ENCODE measurements at places on chromosomes 3 and 15. TPM values are rescaled to one million over a fixed set of nuclear protein-coding genes. Genes with fewer than 3 reads are reported as not detected.

Gene TMCO5A
- not detected for total RNA-seq

Gene ITIH4
- total RNA-seq = 6.8 TPM

Gene SLC9A9
- 2.3 TPM for total RNA-seq

Gene LTF
- total RNA-seq = not detected

GRCh38 chr15:100812802-100813201 is 66.8 kb upstream of the ALDH1A3 start:
- DNase-seq = no peak

DNA sequence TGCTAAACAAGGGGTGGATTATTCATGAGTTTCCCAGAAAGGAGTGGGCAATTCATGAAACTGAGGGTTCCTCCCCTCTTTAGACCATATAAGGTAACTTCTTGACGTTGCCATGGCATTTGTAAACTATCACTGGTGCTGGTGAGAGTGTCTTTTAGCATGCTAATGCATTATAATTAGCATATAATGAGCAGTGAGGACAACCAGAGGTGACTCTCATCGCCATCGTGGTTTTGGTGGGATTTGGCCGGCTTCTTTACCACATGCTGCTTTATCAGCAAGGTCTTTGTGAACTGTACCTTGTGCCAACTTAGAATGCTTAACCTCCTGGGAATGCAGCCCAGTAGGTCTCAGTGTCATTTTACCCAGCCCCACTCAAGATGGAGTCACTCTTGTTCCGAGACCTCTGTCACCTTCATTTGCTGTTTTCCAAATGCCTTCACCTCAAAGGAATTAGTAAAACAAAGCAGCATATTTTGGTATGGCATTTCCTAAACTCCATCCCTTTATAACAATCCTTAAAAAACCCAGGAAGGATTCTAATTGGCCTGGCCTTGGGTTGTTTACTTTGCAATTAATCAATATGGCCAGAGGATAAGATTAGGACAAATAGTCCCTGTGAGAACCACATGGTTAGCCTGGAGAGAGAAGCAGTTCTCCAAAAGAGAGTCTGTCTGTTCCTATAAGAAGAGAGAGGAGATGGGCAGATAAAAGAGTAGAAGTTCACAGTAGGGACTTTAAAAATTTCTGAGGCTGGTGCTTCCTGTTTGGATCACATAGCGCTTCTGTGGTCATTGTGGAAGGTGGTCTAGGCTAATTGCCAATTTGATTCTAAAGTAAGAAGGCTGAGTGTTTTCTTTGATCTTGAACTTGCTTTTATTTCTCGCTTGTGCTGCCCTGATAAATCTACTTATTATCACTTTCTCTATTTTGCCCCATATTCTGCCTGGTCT is 155.2 kb upstream of the EOMES start:
- DNase-seq = no peak

- DNase-seq = no peak
Measured at GRCh38 chr3:154970797-154971196, 109.3 kb upstream of the MME start.

DNA sequence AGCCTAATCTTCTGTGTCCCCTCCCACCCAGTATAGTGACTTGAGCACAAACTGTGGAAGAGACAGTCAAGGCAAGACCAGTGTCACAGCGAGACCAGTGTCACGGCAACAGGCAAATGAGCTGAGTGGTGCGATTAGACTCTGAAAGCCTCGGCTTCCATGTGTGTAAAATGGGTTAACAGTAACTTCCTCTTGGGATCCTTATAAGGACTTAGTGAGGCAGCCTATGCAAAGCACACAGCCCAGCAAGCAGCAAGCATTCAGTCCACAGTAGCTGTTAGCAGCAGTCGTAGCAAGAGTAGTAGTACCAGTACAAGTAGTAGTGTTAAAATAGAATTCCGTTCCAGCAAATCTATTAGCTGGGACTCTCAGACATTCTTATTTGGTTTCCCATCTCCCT is 334.1 kb downstream of the GABRB3 start:
- no peak for DNase-seq

DNA sequence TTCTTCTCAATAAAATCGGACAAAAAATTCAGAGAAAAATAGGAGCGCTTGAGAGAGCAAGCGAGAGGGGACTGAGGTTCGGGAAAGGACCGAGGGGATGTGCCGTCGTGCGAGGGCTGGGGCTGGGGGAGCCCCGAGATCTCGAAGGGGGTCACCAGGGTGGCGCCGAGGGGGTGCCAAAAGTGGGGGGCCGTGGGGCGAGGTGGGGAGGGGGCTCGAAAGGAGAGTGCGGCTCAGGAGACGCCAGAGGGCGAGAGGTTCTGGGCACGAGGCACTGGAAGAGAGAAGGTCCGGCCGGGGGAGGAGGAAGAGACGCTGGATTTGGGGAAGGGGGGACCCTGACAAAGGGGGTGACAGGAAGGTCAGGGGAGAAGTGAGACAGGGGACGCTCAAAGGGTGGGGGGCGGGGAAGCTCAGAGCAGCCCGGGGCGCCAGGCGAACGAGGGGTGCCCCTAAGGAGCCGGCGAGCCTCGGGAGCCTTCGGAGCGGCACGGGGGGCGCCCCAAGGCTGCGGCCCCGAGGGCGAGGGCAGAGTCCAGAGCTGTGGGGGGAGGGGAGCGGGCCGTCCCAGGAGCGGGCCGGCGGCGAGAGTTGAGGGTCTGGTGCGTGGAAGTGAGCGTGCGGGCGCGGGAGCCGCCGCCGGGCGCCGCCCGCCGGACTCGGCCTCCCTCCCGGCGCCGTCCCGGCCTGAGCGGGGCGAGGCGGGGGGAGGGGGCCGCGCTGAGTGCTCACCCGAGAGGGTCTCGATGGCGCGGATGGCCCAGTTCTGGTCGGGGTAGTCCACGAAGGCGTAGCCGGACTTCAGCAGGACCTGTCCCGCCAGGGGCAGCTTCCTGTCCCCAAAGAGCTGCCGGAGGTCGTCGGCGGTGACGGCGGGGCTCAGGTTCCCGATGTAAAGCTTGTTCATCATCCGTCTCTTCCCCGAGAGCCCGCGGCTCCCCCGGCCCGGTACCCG is 514 bp downstream of the IGF2BP2 start:
- no peak for DNase-seq

DNA sequence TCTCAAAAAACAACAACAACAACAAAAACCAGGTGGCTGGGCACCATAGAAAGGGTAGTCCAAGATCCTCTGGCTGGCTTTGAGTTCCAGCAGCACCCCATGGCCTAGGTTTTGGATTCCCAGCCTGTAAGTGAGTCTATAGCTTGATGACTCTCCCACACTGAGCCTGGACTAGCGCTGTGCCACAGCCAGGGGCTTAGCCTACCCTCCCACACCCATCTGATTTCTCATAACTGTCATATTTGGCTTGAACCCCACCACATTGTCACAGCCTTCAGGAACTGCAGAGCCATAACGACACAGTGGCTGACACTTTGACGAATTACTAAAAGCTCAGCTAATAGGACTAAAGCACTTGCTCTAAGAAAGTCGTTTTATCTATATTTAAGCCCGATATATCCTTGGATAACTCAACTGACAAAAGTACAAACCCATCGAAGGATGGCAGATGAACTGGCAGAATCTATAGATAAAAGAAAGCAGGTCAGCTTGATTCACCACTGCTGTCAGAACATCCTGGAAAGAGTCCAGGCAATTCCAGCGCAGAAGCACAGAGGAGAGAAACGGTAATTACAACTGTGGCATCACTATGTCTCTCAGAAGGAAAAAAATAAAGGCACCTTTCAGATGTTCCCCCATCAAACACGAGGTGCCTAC is 62.1 kb downstream of the HOMER2 start:
- no peak for DNase-seq

Measured in activated naive CD8-positive, alpha-beta T cell treated with anti-CD3 and anti-CD28 coated beads for 36 hours (primary cell).